ENCODE measurements at places on chromosomes 11 and 22.

GRCh38 chr11:87144252-87144651 lies 106.5 kb downstream of the TMEM135 start:
- no peak for DNase-seq

DNA sequence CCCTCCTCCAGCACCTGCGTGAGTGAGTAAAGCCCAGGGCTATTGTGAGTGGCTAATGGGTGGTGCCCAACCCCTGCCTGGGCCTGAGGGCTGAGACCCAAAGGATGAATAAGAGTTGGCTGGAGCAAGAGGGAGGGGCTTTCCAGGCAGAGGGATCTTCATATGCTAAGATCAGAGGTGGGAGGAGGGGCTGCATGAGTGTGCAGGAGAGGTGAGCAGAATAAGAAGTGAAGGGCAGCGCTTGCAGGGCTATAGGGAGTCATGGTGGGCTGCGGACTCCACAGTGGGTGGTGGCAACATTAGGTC lies 3.9 kb downstream of the EMID1 start:
- no peak for DNase-seq

- no peak for DNase-seq
Observed at GRCh38 chr22:20591660-20592310, 84.4 kb downstream of the MED15 start.

GRCh38 chr11:76747153-76747914 lies 35.8 kb upstream of the TSKU start:
- no peak for DNase-seq

- no peak for DNase-seq
Observed at GRCh38 chr11:128208329-128209137, 378.8 kb downstream of the ETS1 start.

DNA sequence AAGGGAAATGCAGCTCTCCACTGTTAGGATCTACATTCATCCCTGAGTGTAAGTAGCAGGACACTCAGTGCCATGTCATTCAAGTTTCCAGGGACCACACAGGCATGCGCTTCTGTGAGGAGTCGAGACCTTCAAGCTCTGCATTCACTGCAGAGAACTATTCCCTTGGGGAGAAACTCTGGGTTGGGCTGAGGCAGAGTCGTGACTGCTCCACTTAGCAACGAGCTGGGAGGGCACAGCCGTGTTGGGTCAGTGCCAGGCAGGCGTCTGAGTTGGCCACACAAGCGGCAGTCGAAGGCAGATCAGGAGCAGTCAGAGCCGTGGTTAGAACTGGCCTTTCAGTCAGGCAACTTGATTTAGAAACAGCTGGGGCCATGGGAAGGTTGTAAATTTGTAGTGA lies 14.7 kb downstream of the MPEG1 start:
- no peak for DNase-seq

DNA sequence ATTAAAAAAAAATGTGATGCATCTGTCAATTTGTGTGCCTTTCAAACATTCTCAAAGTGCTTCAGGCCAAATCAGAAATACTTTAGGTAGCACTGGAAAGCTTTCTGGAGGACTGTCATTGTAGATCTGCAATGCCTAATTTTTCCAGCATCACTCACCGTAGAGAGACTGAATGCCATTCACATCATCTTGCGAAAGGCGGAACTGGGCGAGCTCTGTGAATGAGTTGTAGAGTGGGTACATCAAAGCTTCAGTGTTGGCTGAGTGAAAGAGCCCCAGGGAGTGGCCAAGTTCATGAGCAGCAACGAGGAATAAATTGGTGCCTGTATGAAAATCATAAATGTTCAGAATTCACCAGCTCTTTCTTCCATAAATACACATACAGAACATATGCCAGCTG lies 4.0 kb downstream of the MMP10 start:
- no peak for DNase-seq

- DNase-seq, result peak; percentile 76
Observed at GRCh38 chr11:1050581-1051355, 14.2 kb upstream of the MUC6 start.

DNA sequence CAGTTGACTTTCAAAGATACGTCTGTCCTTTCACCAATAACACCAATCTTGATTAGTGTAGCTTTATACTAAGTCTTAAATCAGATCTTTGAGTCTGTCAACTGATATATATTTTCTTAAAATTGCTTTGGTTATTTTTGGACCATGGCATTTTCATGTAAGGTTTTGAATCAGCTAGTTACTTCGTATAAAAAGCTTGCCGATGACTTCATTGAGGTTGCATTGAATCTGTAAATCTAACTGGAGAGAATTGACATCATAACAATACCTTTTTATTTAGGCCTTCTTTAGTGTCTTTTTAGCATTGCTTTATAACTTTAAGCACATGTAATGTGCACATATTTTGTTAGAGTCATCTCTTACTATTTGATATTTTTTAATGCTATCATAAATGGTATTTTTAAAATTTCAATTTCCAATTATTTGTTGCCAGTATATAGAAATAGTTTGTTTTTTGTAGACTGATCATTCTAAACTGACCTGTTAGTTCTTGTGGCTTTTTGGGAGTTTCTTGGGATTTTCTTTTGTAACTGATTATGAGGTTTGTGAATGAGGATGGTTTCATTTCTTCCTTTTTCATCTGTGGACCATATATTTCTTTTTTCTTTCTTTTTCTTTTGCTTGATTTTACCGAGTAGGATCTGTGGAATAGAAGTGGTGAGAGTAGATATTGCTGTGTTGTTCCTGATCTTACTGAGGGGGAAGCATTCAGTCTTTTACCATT lies 61.4 kb downstream of the DDX10 start:
- DNase-seq, result no peak
